ENCODE measurements at places on chromosomes 5 and 9.

DNA sequence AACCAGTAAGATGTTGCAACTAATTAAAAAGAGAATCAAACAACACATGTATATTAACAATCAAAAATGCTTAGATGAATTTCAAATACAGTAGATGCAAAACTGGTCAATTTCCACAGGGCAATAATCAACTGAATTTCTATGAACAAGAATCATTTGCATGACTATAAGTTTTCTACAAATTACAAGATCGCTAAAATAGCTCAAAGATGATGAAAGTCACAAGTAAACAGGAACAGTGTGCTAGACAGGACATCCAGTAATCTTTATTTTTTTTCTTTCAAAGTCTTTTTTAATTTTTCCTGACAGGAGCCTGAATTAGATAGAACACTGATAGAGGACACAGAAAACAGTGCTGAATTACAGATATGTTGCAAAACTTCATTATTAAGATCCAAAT lies 608.2 kb upstream of the DAB2 start:
- DNase-seq: no peak

DNA sequence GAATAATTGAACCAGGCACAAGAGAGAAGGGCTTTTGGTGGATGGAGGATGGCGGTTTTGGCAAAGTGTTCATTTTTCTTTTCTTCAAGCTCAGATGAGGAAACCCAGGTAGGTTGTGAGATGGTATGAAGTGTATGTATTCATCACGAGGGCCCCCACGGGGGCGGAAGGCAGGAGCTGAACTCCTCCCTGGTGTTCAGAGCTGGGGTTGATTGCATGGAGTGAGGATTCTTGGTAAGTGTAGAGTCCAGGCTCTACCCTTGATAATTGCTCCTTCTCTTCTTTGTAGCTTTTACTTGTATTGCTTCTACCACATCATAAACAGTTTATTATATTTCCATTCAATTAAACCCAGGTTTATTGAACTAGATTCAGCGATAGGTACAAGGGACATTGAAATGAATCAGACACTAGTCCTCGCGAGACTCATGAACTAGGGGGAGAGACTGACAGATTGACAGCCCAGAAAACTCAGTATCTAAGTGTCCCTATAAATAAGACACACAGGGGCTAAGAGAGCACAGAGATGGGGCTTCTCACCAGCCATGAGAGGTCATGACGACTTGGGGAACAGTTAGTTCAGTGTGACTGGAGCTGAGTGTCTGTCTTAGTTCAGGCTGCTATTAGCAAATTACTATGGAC lies 116.7 kb upstream of the KLF4 start:
- DNase-seq: no peak

- no peak for DNase-seq
These were observed 560.7 kb upstream of the TRPC7 start for GRCh38 chr5:136926073-136926472.

GRCh38 chr5:6402939-6403338 lies 24.6 kb upstream of the MED10 start:
- no peak for DNase-seq

DNA sequence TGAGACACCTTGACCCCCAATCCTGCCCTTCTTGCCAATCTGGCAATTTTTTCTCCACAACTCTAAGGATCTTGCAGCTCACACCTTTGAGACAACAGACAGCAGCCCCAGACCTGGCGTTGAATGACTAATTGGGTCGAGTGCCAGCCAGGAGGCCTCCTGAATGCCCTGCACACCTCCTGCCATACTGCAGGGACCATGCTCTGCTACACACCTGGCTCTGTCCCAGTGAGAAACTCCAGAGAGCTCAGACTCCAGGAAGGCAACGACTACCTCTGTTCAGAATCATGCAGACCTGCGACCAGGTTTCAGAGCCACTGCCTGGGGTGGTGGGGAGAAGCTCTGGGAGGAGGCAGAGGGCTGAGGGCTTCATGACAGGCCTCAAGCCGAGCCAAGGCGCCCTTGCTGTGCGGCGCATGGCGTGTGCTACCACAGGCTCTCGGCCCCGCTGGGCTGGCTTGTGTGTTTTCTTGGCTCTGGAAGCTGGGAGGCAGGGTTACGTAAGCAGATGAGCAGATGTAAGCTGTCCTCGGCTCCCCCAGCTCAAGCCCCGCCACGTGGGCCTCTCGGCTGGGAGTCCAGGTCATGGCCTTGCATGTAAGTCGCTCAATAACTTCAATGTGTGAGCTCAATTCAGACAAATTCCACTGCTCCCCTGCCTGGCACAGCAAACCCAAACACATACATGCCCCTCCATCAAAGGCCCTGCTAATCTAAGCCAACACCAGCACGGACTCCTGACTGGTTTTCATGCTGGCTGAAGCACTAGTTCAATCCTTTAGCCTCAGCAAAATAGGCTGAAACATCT lies 27.5 kb downstream of the B4GALT1 start:
- no peak for DNase-seq

GRCh38 chr9:8845376-8845775 lies 1045.8 kb upstream of the DMAC1 start:
- DNase-seq: no peak

- DNase-seq: no peak
These were observed 33.5 kb upstream of the LRRC14B start for GRCh38 chr5:157801-158200.

DNA sequence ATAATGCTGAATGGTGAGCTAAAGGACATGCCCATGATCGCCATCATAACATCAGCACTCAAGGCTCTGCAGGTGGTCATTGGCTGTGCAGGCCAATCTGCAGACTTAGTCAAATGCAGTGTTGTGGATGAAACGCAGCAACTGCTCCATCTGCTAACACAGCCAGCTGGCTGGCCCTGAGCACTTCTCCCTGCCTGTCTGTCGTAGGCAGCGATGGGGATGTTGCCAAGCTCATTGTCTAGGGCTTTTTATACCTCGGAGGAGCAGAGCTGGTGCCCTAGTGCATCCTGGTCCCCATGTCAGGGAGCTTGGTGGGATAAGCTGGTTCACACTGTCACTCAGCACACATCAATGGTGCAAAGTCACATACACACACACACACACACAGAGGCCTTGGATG lies 189.4 kb downstream of the TENT4A start:
- no peak for DNase-seq

Data from stimulated activated CD4-positive, alpha-beta T cell treated with anti-CD3 and anti-CD28 coated beads, Interleukin-1b, Interleukin-23, amount 100 ng/mL, for 1 hour (primary cell).